ENCODE measurements at places on chromosomes 4 and X. TPM values are rescaled to one million over a fixed set of nuclear protein-coding genes. Genes with fewer than 3 reads are reported as not detected.

ALB gene
- not detected for total RNA-seq

CXCL5 gene
- 9.2 TPM for total RNA-seq

RHOXF2 gene
- not detected for total RNA-seq

TGIF2LX gene
- not detected for total RNA-seq

TRIM61 gene
- 0.68 TPM for total RNA-seq

HAND2 gene
- not detected for total RNA-seq

GAGE2A gene
- not detected for total RNA-seq

ENPEP gene
- 0.83 TPM for total RNA-seq

SLITRK2 gene
- 0.09 TPM for total RNA-seq

BEND4 gene
- total RNA-seq: 25.1 TPM

HHIP gene
- total RNA-seq: 2.7 TPM

PPEF2 gene
- total RNA-seq: not detected

GNRHR gene
- total RNA-seq: not detected

SMC1A gene
- total RNA-seq: 100 TPM

IQCM gene
- total RNA-seq: 0.15 TPM

MAOA gene
- 0.44 TPM for total RNA-seq
